ENCODE measurements at places on chromosomes 2 and 18. TPM values are rescaled to one million over a fixed set of nuclear protein-coding genes. Genes with fewer than 3 reads are reported as not detected.

DNA sequence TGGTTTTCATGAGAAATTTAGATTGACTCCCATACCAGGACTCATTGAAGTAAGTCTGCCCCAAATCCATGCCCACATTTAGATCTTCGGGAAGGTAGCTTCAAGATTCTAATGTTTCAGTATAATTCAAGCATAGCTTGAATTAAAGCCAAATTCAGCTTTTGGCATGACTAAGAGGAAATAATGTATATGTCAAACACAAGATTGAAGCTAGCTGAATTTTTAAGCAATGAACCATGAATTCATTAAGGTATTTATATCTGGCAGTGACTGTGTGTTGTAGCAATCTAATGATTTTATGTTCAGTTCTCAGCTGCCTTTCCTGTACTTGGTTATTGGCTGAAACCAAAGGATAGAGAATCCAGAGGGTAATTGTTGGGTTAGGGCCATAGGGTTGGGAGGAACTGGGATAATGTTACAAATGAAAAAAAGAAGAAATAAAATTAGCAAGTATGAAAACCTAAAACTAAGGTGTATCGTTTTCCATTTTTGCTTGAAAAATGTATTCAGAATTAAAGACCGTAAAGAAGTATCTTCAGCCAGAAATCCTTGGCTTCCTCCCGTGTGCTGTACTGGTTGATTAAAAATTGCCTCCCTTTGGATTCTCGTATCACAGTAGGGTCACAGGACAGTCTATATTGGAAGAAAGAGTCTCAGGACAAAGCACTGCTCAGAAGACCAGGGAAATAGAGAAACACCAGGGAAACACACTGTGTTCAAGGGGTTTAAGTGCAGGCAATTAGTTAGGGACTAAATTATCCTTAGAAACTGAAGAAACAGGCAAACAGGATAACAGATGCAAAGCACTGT, 119.0 kb upstream of the FN1 start:
- no peak for DNase-seq

DNA sequence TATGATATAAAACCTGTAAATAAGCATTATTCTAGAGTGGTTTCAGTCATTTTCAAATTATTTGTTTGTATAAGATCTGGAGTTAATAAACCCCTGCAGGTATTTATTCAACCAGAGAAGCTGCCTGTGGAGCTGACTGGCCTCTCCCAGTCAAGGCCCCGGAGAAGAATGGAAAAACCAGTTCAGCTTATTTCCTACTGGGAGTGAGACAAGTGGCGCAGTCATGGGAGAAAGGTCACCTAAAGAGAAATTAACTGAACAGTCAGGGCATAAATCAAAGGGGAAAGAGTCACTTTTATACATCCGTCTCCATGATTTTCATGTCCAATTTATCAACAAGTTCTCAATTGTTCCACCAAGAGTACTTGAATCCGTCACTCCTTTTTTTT, 240.9 kb downstream of the RNF152 start:
- DNase-seq: no peak

DNA sequence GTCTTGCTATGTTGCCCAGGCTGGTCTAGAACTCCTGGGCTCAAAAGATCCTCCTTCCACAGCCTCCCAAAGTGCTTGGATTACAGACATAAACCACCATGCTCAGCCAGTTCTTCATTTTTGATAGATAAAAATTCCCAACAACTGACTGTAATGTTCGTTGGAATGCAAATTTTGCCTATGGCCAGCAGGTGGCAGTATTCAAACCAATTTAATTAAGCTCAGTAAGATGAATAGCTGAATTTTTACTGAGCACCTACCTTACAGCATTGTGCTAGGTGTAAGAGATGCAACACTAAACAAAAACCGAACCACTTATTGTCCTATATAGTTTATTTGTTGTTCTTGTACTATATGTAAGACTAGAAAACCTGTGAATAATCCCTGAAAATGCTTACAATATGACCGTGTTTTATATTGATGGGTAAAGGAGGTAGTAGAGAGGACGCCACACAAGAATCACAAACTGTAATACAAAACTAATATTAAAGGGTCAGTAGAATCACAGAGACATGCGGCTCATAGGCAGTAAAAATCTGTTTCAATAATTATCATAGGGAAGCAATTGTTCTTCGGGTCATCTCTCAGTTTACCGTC, 8.2 kb upstream of the TMEM182 start:
- no peak for DNase-seq

- DNase-seq: no peak
Measured at GRCh38 chr18:48345596-48345995, 63.6 kb downstream of the ZBTB7C start.

The FBXO41 gene
- 7.2 TPM for total RNA-seq

The ZBTB7C gene
- 95.0 TPM for total RNA-seq

DNA sequence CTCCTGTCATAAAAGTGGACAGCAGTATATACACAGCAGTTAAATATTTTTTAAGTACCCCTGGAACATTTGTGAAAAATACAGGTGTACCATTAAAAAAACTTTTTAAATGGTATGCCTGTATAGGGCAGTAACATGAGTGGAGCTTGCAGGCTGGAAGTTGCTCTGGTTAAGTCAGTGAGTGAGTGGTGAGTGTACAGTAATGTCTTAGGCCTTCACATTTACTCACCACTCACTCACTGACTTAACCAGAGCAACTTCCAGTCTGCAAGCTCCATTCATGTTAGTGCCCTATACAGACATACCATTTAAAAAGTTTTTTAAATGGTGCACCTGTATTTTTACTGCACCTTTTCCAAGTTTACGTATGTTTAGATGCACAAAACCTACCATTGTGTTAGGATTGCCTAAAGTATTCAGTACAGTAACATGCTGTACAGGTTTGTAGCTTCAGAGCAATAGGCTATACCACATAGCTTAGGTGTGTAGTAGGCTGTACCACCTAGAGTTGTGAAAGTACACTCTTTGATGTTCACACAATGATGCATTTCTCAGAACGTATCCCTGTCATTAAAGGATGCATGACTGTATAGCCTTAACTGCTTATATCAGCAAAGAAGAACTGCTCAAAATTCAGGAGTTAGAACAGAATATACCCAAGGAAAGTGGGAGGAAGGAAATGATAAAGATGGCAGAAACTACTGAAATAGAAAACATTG, 112.6 kb downstream of the EHBP1 start:
- DNase-seq: no peak

DNA sequence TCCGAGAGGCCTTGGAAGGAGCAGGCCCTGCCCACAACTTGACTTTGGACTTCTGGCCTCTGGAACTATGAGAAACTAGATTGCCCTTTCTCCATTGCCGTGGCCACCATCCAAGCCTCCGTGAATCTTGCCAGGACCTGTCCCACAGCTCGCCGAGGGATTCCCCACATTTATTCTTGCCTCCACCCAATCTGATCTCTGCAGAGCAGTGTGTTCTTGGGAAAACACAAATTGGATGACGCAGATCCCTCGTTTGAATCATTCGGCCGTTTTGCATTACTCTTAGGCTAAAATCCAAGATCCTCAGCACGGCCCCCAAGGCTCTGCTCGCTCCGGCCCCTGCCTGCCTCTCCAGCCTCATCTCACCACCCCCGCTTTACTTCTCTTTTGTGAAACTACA, 364.2 kb downstream of the ZNF516 start:
- peak; percentile 40 for DNase-seq

DNA sequence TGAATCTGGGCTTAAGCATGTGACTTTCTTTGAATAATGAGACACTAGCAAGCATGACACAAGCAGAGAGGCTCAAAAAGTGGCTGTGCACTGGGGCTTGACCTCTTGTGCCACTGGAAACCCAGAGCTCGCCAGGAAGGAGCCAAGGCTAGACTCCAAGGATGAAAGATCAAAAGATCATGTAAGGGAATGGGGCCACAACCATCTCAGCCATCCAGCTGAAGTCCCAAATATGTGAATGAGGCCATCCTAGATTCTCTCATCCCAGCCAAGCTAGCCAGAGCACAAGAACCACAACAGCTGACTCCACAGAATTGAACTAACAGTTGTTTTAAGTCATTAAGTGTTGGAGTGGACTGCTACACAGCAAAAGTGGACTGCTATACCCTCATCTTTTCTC, 288.1 kb downstream of the CCDC178 start:
- no peak for DNase-seq

Measured in tibial nerve (tissue), 4 donors.